Occipital lobe (tissue), 3 donors: ENCODE measurements at places on chromosomes 11 and 22.
A peak's percentile ranks its signal among the peaks of the same experiment; 100 is the strongest.

GRCh38 chr11:762421-763072 is 14.7 kb downstream of the GATD1 start:
- DNase-seq = peak; percentile 68

DNA sequence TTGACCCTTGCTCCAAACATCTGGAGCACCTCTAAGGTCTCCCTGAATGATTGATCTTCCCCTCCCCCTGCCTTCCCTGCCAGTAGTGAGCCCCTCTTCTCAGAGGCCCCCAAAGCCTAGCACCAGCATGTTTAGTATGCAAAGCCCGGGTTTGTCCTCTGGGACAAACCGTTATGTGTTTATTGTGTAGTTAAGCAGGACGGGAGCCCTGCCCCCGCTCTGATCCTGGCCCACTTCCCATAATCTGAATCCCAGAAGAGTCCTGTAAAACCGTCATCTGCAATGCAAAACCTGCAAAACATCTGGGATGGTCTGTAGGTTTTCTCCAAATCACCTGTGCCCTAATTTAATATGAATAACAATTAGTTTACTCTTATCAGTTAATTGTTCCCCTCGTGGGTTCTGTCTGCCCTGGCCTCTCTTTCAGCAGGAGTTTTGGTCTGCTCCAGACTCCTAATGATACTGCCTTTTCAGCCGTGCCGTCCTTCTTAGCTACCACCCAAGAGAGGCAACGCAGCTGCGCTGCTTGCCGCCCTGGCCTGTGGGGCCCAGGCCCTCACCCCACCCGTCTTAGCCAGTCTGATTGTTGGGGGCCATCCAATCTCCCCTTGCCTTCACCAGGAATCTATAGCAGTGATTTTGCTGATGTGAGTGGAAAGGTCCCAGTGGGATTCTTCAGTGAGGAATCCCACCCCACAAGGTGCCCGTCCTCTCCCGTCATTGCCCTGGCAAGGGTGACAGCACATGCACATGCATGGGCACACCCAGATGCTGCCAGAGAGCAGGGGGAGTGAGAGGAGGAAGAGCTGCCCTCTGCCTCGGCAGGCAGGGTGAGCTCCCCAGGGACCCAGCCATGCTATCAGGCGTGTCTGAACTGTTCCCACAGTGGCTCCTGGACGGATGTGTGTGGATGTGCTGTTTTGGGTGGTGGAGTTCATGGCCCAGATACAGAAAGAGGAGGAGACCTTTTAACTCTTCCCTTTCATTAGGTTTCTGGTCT is 3.0 kb upstream of the B3GAT1 start:
- no peak for DNase-seq

GRCh38 chr11:8533332-8533731 is 60.7 kb downstream of the STK33 start:
- no peak for DNase-seq

GRCh38 chr11:77184136-77184860 is 56.3 kb downstream of the MYO7A start:
- no peak for DNase-seq

DNA sequence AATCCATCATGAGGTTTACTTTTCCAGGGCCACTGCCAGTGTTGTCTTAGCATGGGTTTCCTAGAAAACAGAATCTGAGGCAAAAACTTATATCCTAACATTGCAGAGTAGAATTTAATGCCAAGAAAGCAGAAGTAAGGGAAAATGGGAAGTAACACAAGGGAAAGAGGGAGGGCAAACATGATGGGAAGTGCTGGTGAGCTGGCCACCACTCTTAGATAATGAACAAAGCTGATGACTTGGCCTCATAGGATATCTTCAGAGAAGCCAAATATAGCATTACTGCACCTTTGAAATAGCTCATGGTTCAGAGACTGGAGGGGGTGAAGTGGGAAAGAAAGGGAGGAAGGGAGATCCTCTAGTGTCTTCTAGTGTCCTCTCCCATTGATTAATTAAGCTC is 24.8 kb upstream of the CALCB start:
- DNase-seq = no peak

DNA sequence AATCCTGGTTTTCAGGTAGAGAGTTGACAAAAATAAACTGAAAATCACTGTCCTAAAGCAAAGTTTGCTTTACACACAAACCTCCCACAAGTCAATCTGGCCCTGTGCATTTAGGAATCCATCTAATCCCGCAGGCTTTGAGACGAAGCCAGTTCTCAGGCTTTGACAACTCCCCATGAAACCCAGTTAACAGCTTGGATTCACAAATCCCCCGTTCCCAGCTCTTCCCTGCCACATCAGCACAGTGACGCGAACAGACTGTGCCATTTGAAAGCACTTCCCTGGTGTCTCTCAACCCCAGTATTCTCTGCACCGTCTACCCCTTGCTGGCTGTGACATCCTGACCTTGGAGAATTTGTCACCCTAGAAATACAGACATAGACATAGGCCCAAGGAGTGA is 117.8 kb downstream of the OPCML start:
- no peak for DNase-seq

DNA sequence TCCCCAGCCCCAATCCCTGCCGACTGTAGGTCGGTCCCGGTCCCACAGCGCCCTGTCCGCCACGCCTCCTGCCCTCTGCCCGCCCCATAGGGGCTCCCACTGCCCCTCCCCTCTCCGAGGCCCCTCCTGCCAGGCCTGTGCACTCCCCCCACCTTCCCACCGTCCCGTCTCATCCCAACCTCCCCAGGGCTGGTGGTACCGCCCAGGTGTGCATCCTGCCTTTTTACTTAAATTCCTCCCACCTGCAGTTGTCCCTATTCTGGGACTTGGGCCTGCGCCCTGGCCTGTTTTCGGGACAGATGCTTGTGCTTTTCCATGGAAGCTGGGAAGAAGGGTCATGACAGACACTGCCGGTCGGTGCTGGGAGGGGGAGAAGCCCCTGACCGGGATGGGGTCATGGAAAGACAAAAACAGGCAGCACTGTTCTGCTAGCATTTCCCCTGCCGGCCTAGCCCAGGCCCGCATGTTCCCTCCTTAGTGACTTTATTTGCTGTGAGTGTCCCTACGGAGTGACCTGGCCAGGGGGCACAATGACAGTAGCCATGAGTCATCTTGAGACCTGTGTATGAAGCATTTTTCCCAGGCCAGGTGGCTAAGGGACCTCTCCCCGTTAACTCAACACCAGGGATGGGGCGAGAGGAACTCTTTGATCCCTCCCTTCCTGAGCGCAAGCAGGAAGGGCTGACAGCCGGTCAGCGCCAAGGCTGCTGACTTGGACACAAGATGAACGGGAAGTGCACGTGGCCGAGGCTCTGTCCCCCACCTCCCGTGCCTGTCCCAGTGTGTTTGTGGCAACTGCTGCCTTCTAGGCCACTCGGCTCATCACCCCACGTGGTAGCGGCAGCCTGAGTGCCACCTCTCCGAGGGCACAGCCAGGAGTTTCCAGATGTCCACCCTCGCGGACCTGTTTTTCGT is 7.1 kb downstream of the TBX1 start:
- no peak for DNase-seq

DNA sequence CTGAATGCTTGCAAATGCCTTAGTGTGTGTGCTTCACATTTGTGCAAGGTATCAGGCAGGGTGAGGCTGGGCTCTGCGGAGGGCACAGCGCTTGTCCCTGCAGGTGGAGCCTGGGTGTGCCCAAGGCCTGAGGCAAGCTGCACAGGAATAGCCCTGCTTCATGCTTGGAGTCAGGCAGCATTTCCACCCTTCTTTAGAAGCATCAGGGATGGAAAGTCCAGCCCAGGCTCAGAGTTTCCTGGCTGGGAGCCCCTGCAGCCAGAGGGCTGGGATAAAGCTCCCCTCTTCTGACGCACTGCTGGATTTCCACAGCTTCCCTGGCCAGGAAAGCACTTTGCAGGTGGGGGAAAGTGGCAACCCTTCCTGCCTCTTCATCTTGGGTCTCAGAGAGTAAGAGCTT is 63.4 kb downstream of the GALNT18 start:
- no peak for DNase-seq
